ENCODE measurements at places on chromosomes 13 and 19.

- DNase-seq, result no peak
Measured at GRCh38 chr19:42335374-42335936, 10.0 kb downstream of the MEGF8 start.

DNA sequence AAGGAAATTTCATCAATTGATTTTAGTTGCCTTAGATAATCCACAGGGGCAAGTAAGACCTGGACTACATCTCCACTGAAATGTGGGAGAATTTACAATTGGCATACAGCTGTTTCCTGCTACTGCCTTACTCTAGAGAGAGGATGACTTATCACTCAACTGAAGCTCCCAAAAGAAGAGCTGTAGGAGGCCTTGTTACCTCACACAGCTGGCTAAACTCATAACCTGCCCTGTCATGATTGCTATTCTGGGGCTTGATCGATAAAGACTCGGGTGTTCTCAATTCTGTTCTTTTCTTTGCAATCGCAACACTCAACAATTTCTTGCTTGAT is 1396.4 kb downstream of the EFNB2 start:
- DNase-seq, result no peak

- DNase-seq, result no peak
Measured at GRCh38 chr19:16927883-16928282, 39.1 kb downstream of the F2RL3 start.

- DNase-seq, result no peak
Measured at GRCh38 chr13:111577208-111577828, 256.9 kb downstream of the TEX29 start.

DNA sequence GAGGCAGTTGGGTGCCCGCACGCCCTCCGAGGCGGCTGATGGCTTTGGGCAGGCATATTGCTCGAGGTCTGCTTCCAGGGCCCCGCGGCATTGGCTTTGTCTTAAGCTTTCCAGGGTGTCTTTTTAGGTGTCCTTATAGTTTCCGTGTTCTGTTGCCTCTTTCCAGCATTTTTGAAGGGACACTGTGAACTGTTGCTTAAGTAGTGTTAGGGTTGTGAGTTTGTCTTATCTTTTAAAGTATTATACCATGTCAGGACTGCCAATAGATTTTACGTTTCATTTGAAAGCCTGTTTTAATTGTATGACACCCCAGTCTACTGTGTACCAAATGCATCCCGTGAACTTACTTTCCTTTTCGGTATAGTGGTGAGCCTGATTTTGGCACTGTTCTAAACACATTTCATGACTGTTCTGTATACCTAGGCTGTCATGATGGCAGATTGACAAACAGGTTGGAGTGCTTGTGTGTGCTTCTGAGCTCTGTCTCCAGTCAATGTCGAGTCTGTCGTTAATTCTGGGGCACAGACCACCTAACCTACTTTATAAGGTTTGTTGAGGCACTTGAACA is 656 bp downstream of the PCCA start:
- DNase-seq, result no peak

DNA sequence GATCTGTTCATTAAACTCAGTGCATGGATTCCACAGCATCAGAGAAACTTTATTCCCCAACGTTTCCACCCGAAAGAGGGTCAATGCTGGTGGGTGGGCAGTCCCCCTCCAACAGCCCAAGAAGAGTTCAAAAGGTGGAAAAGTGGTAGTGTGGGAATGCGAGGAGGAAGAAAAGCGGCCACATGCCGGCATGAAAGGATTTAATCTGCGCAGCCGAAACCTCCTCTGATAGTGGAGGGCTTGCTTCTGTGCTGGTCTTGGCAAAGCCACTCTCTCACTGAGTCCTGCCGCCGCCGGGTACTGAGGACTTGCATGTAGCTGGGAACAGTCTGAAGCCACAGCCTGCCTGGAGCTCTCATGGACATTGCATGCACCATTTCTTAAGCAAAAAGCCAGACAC is 136.2 kb upstream of the ZNF536 start:
- no peak for DNase-seq
